ENCODE measurements at places on chromosomes 4 and X.

DNA sequence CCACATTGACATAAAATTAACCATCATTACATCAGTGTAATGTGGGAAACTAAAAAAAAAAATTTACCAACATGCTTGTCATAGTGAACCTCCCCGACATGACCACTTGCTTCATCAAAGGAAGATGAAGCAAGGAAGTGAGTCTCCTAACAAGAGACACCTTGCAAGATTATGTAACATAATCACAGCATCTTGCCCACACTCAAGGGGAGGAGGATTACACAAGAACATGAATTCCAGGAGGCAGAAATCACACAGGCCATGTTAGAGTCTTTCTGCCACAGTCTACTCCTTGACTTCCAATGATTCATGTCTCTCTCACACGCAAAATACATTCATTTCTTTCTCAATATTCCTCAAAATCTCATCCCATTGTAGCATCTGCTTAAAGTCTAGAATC lies 93.3 kb downstream of the AKAP4 start:
- no peak for DNase-seq

DNA sequence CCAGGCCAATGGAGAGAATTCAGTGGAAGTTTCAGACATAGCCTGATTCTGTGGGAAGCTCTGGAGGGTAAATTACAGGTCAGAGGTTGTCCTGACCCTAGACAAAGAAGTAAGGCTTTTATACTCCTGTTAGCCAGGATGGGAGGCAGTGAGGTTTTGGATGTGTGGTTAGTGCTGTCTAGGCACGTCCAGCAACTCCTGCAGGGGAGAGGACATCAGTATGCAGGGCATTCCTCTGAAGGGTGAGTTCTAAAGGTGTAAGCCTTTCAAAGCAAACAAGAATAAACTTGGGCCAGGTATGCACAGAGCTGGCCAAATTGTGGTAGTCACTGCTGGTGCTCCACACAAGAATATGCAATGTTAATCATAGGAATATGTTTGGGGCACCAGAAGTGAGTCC lies 562.5 kb downstream of the CCSER1 start:
- DNase-seq, result no peak

GRCh38 chrX:134933911-134934310 lies 56.9 kb upstream of the SMIM10 start:
- no peak for DNase-seq

DNA sequence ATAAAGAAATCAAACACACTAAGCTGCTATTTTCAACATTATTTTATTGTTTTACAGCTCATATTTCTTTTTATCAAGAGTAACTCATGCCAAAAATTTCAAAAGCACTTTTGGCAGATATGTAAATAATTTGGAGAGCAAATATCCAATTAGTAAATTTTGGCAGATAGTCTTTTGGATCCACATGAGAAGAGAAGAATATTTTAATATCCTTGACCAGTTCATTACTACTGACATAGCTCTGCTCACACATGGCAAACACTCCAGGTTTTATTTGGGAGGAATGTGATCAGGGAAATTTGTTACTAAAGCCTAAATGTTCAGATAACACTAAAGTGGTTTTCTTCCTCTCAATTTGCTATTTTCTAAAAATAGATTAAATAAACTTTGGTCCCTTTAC lies 1054.3 kb downstream of the FAT4 start:
- DNase-seq, result no peak

DNA sequence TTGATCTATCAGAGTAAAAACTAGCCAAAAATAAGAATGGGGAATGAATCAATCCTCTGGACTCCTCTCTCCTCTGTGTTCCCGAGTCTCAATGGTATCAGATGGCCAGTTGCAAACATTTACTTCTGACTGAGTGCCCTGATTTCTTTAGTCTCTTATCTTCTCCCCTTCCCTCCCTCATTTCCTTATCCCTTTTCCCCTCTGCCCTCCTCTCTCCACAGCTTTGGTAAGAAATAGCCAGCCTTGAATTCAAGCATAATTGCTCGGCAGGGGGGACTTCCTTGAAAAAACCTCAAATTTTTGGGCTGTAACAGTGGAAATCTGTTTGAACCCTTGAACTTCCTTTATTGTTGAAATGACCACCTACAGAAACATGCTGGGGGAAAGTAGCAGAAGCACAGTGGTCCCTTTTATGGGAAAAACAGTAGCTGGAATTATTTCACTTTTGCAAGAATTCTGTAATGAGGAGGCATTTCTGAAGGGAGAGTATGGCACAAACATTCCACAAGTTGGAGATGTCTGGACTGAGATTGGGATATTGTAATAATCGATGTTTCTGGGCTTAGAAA lies 40.3 kb downstream of the NHS start:
- DNase-seq, result no peak

DNA sequence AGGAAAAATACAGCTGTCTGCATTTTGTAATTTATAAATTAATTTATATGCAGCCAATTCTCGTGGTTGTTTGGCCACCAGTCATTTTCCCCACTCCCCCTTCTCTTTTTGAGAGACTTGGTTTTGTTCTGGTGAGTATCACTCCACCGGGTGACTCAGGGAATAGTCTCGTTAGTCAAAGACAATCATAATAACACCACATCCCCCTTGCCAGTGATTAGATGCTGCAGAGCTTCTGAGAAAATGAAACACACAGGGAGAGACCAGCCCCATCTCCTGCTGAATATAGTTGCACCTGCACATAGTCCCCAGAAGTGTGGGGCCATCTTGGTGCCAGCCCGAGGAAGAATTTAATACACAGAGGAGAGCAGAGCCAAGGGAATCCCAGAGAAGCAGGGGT lies 8.0 kb upstream of the FNIP2 start:
- no peak for DNase-seq

DNA sequence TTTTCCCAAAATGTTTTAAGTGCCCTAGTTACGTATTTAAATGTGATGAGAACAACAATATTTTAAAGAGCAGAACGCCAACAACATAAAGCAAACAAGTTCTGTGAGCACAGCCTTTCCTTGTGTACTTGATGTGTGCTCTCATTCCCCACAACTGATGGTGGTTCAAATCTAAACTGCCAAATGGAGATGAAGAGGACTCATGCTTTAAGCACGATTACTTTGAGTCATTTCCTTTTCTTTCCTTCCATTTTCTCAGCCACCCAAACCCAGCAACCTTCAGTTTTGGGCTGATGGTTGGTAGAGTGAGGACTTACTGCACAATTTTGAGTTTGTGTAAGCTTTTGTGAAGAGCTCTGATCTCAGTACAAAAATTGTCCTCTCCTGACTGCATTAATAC lies 1.7 kb downstream of the NSD2 start:
- DNase-seq, result no peak

DNA sequence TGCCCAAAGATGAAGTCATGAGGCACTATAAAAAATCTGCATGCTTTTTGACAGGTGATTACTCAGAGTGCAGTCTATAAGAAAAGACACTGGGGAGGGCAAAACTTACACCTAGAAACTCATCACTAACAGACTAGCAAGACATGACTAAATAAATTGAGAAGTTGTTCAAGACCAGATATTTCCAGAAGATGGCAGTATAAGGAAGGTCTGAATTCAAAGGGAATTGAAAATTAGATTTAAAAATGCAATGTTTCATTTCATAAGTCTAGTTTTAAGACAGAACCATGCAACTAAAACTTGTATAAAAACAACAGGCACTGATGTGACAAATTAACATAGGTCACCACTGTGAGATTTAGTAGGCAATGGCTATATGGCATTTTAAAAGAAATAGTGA lies 232.5 kb upstream of the POF1B start:
- DNase-seq, result peak; percentile 16

DNA sequence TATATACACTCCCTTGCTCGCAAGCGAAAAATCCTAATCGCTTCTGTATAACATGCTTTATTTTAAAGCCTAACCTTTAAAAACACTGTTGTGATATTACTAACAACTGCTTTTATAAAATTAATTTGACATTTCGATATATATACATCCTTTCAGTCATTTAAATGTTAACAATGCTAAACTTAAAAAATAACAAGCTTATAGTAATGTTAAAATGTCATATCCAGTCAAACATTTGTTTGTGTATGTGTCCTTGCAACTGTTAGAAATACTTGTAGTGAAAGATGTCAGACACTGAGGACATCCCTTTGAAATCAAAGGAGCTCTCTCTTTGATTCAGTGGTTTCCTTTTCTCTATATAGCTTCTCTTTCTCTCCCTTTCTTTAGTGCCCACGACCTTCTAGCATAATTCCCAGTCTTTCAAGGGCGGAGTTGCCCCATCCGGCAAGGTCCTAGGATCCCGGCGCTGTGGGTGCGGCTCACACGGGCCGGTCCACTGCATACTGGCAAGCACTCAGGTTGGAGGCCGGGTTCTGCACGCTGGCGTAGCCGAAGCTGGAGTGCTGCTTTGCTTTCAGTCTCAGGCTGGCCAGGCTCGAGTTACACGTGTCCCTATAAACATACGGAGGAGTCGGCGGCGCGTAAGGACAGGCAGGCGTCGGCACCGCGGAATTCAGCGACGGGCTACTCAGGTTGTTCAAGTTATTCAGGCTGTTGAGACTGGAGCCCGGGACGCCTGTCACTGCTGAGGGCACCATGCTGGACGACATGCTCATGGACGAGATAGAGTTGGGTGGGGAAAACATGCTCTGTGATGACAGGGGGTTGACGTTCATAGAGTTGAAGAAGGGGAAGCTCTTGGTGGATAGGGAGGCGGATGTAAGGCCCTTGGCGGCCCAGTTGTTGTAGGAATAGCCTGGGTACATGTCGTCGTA lies 5.0 kb downstream of the PITX2 start:
- peak; percentile 15 for DNase-seq

DNA sequence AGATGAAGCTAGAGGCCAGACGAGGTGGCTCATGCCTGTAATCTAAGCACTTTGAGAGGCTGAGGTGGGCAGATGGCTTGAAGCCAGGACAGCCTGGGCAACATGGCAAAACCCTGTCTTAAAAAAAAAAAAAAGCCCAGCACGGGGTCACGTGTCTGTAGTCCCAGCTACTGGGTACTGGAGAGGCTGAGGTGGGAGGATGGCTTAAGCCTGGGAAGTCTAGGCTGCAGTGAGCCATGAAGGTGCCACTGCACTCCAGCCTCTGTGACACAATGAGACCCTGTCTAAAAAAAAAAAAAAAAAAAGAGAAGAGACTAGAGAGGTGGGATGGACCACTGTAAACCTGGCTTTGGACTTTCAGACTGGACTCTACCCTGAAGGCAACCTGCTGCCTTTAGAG lies 10.7 kb upstream of the LRBA start:
- DNase-seq, result no peak

DNA sequence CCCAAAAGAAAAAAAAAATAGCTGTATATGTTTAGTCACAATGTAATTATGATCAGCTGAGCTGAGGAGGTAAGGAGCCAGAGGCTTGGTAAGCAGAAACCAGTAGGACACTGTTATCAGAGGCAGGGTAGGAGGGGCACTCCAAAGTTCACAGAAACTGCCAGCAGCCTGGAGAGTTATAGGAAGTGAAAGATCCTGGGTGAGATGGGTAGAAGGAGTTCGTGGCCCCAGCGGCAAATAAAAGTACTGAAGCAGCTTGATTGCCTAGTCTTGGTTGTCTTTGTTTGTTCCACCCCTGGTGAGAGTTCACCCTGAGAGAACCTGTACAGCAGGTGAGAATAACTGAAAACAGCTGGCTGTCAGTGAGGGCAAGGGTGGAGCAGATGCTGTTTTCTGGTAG lies 340.8 kb downstream of the ADGRL3 start:
- no peak for DNase-seq

GRCh38 chr4:21856301-21856700 lies 92.3 kb downstream of the KCNIP4 start:
- DNase-seq, result no peak

- DNase-seq, result no peak
Observed at GRCh38 chr4:15883610-15884243, 54.8 kb downstream of the FGFBP1 start.

GRCh38 chr4:23889391-23889790 lies 456 bp downstream of the PPARGC1A start:
- DNase-seq, result no peak

GRCh38 chr4:60724623-60725022 lies 475.5 kb upstream of the ADGRL3 start:
- no peak for DNase-seq

GRCh38 chrX:73766431-73766795 lies 203.4 kb downstream of the CHIC1 start:
- no peak for DNase-seq

All from NCI-H526 (cell line).